ENCODE measurements at places on chromosomes 11 and 22.

DNA sequence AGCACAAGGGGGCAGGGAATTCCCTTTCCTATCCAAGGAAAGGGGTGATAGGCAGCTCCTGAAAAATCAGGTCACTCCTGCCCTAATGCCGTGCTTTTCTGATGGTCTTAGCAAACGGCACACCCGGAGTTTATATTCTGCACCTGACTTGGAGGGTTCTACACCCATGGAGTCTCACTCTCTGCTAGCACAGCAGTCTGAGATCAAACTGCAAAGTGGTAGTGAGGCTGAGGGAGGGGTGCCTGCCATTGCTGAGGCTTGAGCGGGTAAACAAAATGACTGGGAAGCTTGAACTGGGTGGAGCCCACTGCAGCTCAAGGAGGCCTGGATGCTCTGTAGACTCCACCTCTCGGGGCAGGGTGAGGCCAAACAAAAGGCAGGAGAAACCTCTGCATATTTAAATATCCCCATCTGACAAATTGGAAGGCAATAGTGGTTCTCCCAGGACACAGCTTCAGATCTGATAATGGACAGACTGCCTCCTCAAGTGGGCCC lies 194.7 kb downstream of the OR4A47 start:
- no peak for DNase-seq
- no peak overlapping the region for H3K4me3 ChIP-seq
- no peak overlapping the region for H3K27ac ChIP-seq
- no peaks in the 10 kb centered on the region for H3K4me1 ChIP-seq

- no peak for DNase-seq
- no peak overlapping the region for H3K27ac ChIP-seq
- H3K36me3 ChIP-seq: no peaks in the 10 kb centered on the region
- no peaks in the 10 kb centered on the region for H3K27me3 ChIP-seq
Measured at GRCh38 chr11:62905296-62905695, 15.9 kb downstream of the CHRM1 start.

GRCh38 chr22:22037229-22037628 lies 54.6 kb upstream of the TOP3B start:
- H3K27ac ChIP-seq: no peak overlapping the region
- no peaks in the 10 kb centered on the region for H3K4me1 ChIP-seq
- no peaks in the 10 kb centered on the region for H3K36me3 ChIP-seq
- no peak overlapping the region for H3K4me3 ChIP-seq
- DNase-seq: no peak

GRCh38 chr11:60641940-60642339 lies 57.5 kb upstream of the MS4A8 start:
- no peaks in the 10 kb centered on the region for H3K4me1 ChIP-seq
- no peaks in the 10 kb centered on the region for H3K36me3 ChIP-seq
- DNase-seq: no peak
- H3K4me3 ChIP-seq: no peak overlapping the region
- no peak overlapping the region for H3K27ac ChIP-seq

DNA sequence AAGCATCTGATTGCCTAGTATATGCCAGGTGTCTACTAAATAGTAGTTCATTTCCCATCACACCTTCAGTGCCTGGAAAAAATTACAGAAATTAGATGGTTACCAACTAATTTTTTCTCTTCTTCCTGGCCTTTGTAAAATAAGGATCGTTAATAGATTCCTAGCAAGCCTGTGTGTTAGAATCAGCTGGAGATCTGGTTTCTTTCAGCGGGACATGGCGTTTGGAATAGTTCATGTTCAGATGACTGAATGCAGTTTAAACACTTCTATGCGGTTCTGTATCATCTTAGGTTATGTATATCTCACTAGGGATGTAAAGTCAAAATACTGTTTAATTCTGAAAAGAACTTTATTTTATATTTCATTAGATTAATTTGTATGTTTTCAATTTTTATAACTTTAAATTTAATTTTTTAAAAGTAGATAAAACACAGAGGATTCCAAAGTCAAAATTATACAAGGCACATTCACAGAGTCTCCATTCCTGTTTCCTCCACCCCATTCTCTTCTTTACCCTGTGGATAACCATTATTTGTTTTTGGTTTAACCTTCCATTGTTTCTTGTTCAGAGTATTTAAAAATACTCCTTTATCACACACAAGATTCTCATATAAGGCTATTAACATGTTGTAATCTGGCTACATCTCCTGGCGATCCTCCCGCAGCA lies 132.8 kb downstream of the ATXN10 start:
- peak overlapping the region; percentile 78 for H3K27ac ChIP-seq
- peak; percentile 14 for DNase-seq
- H3K36me3 ChIP-seq: peaks cover 14% of the 10 kb centered on the region
- no peak overlapping the region for H3K4me3 ChIP-seq
- peaks cover 30% of the 10 kb centered on the region for H3K4me1 ChIP-seq
- no peaks in the 10 kb centered on the region for H3K27me3 ChIP-seq

DNA sequence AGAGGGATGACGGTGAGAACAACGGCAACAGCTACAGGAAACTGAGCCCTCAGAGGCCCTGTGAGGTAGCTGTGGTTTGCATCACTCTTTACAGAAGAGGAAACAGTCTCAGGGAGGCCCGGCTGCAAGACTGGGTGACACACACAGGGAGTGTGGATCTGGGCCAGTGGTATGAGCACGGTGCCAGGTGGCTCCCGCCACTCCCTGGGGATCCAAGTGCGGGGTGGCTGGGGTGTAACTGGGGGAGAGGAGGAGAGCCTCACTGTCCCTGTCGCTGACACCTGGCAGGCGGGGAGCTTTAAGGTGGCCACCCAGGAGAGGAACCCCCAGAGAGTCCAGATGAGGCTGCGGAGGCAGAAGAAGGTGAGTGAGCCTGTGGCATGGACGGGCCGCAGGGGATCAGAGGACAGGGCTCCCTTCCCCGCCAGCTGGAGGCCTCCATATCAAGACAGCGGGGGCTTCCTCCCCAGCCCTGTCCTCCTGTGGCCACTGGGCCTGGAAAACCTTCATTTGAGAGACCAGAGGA lies 5.6 kb downstream of the RGL4 start:
- peaks cover 6% of the 10 kb centered on the region for H3K36me3 ChIP-seq
- DNase-seq: no peak
- no peak overlapping the region for H3K4me3 ChIP-seq
- no peaks in the 10 kb centered on the region for H3K27me3 ChIP-seq
- H3K27ac ChIP-seq: no peak overlapping the region
- no peaks in the 10 kb centered on the region for H3K4me1 ChIP-seq

GRCh38 chr11:17850336-17850735 lies 115.8 kb downstream of the KCNC1 start:
- no peaks in the 10 kb centered on the region for H3K36me3 ChIP-seq
- H3K27me3 ChIP-seq: no peaks in the 10 kb centered on the region
- H3K4me3 ChIP-seq: no peak overlapping the region
- H3K4me1 ChIP-seq: peaks cover 9% of the 10 kb centered on the region
- no peak for DNase-seq

GRCh38 chr22:45483918-45484499 lies 18.7 kb upstream of the FBLN1 start:
- H3K27ac ChIP-seq: no peak overlapping the region
- no peak for DNase-seq
- H3K27me3 ChIP-seq: no peaks in the 10 kb centered on the region

DNA sequence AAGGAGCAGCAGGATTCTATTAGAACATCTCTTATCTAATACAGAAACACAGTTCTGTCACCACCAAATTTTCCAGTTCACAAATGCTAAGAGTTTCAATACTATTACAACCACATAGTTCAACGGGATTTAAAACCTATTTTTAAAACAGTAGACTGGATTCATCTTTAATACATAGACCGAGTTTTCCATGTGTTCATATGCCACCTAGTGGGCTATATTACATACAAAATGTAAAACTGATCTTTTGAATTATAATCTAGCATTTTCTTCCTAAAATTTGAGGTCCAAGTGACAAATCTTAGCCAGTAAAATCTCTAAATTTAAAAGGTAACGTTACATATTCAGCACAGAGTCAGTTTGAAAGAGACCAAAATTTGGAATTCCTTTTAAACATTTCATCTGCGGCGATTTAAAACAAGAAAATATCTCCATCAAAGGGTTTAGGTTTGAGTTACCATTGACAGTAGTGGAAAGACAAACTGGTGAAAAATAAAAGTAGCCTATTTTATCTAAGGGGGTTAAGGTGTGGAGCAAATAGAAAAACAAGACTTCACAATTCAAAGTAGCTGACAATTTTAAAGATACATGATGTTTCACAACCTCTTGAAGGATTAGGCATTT lies 269.3 kb upstream of the MPPED2 start:
- H3K4me3 ChIP-seq: no peak overlapping the region
- H3K27ac ChIP-seq: no peak overlapping the region

DNA sequence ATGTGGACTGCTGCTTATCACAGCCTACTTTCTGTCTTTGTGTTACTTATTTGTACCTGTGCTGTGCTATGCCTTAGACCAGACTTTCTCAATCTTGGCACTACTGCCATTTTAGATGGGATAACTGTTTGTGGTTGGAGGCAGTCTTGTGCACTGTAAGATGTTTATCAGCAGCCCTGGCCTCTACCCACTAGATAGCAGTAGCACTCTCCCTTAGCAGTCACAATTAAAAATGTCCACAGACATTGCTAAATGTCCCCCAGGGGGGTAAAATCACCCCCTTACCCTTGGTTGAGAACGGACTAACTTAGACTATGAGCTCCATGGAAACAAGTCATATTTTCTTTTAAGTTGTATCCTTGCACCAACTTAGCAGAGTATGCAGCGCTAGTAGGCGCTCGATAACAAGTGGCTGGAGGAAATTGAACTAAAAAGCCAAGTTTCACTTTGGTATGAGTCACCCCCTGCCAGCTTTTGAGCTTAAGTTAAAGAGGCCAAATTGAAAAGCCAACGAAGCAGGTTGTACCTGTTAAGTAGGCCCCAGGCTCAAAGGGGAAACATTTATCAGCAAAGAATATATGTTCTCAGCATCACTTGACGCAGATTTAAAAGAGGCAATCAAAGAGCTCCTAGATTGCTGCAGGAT lies 304.8 kb upstream of the SORL1-AS1 start:
- H3K27me3 ChIP-seq: no peaks in the 10 kb centered on the region
- peak; percentile 92 for DNase-seq
- H3K4me1 ChIP-seq: peaks cover 11% of the 10 kb centered on the region
- H3K4me3 ChIP-seq: no peak overlapping the region

- no peak overlapping the region for H3K4me3 ChIP-seq
- DNase-seq: no peak
- H3K27me3 ChIP-seq: peaks cover 8% of the 10 kb centered on the region
Measured at GRCh38 chr11:130216591-130217132, 57.1 kb downstream of the ST14 start.

- no peak for DNase-seq
- H3K36me3 ChIP-seq: no peaks in the 10 kb centered on the region
- no peak overlapping the region for H3K4me3 ChIP-seq
Measured at GRCh38 chr22:21591695-21592094, 24.2 kb downstream of the UBE2L3 start.

- H3K4me1 ChIP-seq: no peaks in the 10 kb centered on the region
- no peaks in the 10 kb centered on the region for H3K36me3 ChIP-seq
- no peak overlapping the region for H3K4me3 ChIP-seq
- no peak for DNase-seq
- peaks cover 12% of the 10 kb centered on the region for H3K27me3 ChIP-seq
Measured at GRCh38 chr11:71255800-71256479, 3.6 kb upstream of the SHANK2 start.

DNA sequence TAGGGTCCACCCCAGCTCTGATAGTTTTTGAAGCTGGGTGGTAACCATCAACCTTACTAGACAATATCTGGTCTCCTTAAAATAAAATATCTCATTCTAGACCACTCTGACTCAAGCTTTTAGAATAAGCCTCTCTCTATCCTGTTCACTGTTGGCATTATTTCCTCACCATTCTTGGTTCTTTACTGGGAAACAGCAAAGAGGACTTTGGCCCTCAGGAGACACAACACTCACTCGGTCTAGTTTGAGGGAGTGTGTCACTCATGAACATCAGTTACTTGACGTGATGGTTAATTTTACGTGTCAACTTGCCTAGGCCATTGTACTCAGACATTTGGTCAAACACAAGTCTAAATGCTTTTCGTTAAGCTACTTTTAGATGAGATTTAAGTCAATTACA lies 110.6 kb downstream of the FAM76B start:
- no peaks in the 10 kb centered on the region for H3K27me3 ChIP-seq
- peaks cover 23% of the 10 kb centered on the region for H3K4me1 ChIP-seq
- DNase-seq: no peak

- no peaks in the 10 kb centered on the region for H3K4me1 ChIP-seq
- H3K27ac ChIP-seq: no peak overlapping the region
- H3K27me3 ChIP-seq: peaks cover 69% of the 10 kb centered on the region
Measured at GRCh38 chr11:120153221-120153620, 15.3 kb upstream of the TRIM29 start.

DNA sequence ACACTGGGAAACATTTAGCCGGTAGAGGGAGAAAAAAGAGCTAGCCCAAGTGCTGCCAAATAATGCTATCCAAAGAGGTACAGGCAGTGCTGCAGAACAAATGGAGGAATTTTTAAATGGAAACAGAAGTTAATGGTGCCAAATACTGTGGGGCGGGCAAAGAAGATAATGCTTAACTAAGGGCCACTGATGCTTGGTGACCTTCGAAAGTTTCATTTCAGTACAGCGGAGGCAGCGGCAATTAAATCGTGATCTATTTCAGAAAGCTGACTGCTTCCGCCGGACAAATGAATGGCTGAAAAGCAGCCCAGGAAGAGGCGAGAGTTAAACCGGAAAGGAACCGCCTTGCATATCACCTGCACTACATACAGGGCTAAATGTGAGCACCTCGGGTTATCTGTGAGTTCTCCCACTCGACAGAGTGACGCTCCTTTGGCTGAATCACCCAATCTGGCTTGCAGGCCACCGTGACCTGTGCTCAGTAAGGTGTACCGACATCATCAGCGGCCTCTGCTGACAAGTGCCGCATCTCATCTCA lies 42.1 kb downstream of the CADM1 start:
- H3K27ac ChIP-seq: no peak overlapping the region
- H3K27me3 ChIP-seq: no peaks in the 10 kb centered on the region
- no peaks in the 10 kb centered on the region for H3K36me3 ChIP-seq
- no peak overlapping the region for H3K4me3 ChIP-seq
- no peaks in the 10 kb centered on the region for H3K4me1 ChIP-seq

DNA sequence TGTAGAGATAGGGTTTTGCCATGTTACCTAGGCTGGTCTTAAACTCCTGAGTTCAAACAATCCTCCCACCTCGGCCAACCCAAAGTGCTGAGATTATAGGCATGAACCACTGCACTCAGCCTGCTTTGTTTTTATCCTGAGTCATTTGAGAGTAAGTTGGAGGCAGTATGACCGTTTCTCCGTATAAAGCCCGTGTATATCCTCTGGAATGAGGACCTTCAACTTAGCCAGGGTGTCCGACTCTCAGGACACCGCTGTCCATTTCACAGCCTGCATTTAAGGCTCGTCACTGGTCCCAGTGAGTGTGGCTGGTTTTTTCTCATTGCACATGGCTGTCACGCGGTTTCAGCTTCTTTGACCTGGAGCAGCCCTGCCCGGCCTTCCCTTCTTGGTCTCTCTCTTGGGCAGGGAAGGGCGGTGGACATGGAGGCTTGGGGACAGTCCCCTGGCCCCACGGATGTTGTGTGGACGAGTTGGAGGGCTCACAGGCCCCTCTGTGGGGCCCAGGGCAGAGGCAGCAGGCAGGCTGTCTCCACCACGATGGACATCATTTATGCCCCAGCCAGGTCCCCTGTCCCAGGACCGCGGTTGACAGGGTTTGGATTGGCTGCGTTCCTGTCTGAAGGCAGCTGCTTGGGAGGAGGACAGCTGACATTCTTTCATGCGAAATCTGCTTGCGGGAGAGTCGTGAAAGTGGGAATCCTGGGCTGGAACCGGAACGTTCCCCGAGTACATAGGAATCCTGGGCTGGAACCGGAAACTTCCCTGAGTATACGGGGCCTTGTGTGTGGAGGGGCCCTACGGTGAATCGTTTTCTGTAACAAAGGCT lies 93.3 kb downstream of the KCNQ1 start:
- no peaks in the 10 kb centered on the region for H3K36me3 ChIP-seq
- no peak for DNase-seq
- peaks cover 6% of the 10 kb centered on the region for H3K4me1 ChIP-seq
- peaks cover 12% of the 10 kb centered on the region for H3K27me3 ChIP-seq
- no peak overlapping the region for H3K4me3 ChIP-seq
